ENCODE measurements at places on chromosomes 3 and 15.

DNA sequence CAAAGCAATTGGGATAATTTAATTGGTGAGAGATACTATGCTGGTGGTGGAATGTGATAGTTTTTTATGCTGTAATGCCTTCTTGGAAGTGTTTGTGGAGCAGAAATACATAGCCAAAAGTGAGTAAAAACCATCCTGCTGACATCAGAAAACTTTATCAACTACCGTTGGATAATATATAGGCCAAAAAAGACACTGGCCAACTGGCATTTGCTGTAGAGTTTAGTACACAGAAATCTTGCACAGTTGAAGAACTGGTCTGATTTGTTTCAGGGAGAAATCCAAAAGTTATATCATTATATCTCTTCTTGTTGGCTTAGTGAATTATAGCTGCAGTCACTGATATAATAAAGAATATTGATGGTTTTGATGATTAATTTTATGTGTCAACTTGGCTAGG lies 507 bp upstream of the MINDY4B start:
- DNase-seq = no peak

- DNase-seq = no peak
Observed at GRCh38 chr15:40929660-40930429, 705 bp downstream of the DLL4 start.

- no peak for DNase-seq
Observed at GRCh38 chr15:33008284-33008995, 186.1 kb downstream of the FMN1 start.

GRCh38 chr3:179837374-179837773 lies 184.5 kb downstream of the USP13 start:
- no peak for DNase-seq

- no peak for DNase-seq
Observed at GRCh38 chr15:87591582-87591981, 665.0 kb downstream of the NTRK3 start.

- no peak for DNase-seq
Observed at GRCh38 chr15:82945326-82945725, 7.2 kb downstream of the HOMER2 start.

GRCh38 chr15:44137750-44138149 lies 57.3 kb downstream of the FRMD5 start:
- DNase-seq = no peak

DNA sequence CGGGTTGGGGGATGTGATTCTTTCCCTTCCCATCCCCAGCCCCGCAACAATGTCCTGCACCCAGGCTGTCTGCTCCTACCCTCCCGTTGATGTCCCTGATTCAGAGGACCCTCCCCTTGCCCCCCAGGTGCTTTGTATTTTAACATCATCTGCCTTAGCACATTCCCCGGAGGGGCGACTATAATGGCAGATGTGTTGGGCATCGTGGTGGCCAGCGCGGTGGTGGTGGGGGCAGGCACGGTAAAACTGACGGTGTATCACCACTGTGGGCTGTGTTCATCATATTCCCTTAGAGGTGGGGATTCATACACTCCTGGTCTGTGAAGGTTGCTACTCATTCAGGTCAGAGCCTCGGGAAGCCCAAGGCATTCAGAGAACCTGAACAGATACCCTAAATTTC lies 173.0 kb downstream of the ADAMTS17 start:
- DNase-seq = no peak

DNA sequence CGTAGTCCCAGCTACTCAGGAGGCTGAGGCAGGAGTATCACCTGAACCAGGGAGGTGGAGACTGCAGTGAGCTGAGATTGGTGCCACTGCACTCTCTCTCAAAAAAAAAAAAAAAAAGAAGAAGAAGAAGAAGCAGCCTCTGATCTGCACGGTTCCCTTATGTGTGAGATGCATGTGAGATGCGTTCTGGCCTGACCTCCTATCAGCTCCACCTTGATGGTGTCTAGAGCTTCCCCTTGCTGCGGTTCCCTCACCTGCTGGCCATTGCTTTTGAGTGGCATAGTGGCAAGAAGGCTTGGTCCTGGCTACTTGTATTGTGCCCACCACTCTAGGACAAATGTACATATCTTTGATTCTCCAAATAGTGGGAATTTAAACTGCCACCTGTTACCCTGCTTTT lies 49.4 kb upstream of the CFAP161 start:
- no peak for DNase-seq
